ENCODE measurements at places on chromosomes 7 and 10. TPM values are rescaled to one million over a fixed set of nuclear protein-coding genes. Genes with fewer than 3 reads are reported as not detected.

Gene MOGAT3
- total RNA-seq, result not detected

Gene MRM2
- 17.2 TPM for total RNA-seq

Gene HOXA5
- 1.4 TPM for total RNA-seq

Gene SNX8
- 13.9 TPM for total RNA-seq

Gene ENO4
- 0.43 TPM for total RNA-seq

Gene PAX2
- total RNA-seq, result not detected

Gene NEURL1
- total RNA-seq, result 1.6 TPM
